Stimulated activated CD4-positive, alpha-beta T cell treated with anti-CD3 and anti-CD28 coated beads, Interleukin-15, amount 100 ng/mL, for 24 hours (primary cell): ENCODE measurements at places on chromosomes 4 and X.

- no peak for DNase-seq
These were observed 740.3 kb upstream of the FRG1 start for GRCh38 chr4:189200353-189200752.

GRCh38 chr4:40201898-40202297 is 5.1 kb downstream of the RHOH start:
- DNase-seq, result no peak

GRCh38 chr4:99483636-99484035 is 27.2 kb upstream of the C4orf17 start:
- DNase-seq, result no peak

GRCh38 chrX:154036513-154036912 is 16.8 kb upstream of the IRAK1 start:
- DNase-seq, result no peak

DNA sequence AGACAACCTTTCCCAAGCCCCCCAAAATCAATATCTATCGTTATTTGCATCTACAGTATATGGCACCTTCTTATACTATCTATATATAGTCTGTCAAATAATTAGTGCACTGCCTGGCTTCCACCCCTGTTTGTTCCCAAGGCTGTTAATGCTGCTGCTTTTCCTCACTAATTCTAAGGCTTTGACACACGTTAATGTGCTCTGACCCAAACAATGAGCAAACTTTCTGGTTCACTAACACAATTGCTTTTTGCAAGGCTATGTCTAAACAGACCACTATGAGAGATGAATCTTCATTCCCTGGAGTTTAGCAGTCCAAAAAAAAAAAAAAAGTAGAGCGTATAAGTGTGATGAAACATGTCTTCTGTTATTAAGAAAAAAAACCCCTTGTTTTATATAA is 360.9 kb upstream of the AGA start:
- DNase-seq, result no peak

- no peak for DNase-seq
These were observed 159.8 kb upstream of the JADE1 start for GRCh38 chr4:128649575-128650205.

GRCh38 chr4:1537410-1538095 is 131.3 kb upstream of the NKX1-1 start:
- DNase-seq, result no peak
